Uterine smooth muscle cell (primary cell): ENCODE measurements at places on chromosomes 5 and 9. TPM values are rescaled to one million over a fixed set of nuclear protein-coding genes. Genes with fewer than 3 reads are reported as not detected.

The TTC16 gene
- total RNA-seq: 0.11 TPM in 1 of 2 replicates, not detected in the other

The PIP5K1B gene
- total RNA-seq: under 0.01 TPM in 1 of 2 replicates, not detected in the other

The ARSI gene
- 18.1 and 34.3 TPM in 2 replicates for total RNA-seq

The MLLT3 gene
- total RNA-seq: 37.8 and 38.7 TPM in 2 replicates

The CDO1 gene
- 3.4 and 9.5 TPM in 2 replicates for total RNA-seq

The RGS7BP gene
- not detected in 2 replicates for total RNA-seq

The TPPP gene
- 0.22 and 0.25 TPM in 2 replicates for total RNA-seq

The PRLR gene
- total RNA-seq: 1.2 and 1.7 TPM in 2 replicates

The C5orf58 gene
- total RNA-seq: not detected in 2 replicates

The NXNL2 gene
- 3.3 and 8.5 TPM in 2 replicates for total RNA-seq

The FOXD4L6 gene
- total RNA-seq: 0.11 and 0.12 TPM in 2 replicates

The UAP1L1 gene
- 28.3 and 33.1 TPM in 2 replicates for total RNA-seq

The PCDHB16 gene
- total RNA-seq: 0.12 and 0.33 TPM in 2 replicates

The GFI1B gene
- total RNA-seq: not detected in 2 replicates

The LRRC70 gene
- total RNA-seq: 1.00 and 1.4 TPM in 2 replicates

The SLC28A3 gene
- 0.44 and 0.62 TPM in 2 replicates for total RNA-seq

The SLC34A1 gene
- total RNA-seq: not detected in 2 replicates

The MAMDC2 gene
- 2.4 and 2.5 TPM in 2 replicates for total RNA-seq

The IL13 gene
- total RNA-seq: not detected in 2 replicates

The PCYOX1L gene
- total RNA-seq: 5.4 and 9.7 TPM in 2 replicates

The SLC6A3 gene
- not detected in 2 replicates for total RNA-seq

The SURF4 gene
- 547 and 670 TPM in 2 replicates for total RNA-seq

The GMCL2 gene
- total RNA-seq: not detected in 2 replicates

The LCN15 gene
- total RNA-seq: not detected in 2 replicates

The SPINK4 gene
- total RNA-seq: not detected in 2 replicates

The TRAF2 gene
- total RNA-seq: 9.6 and 16.3 TPM in 2 replicates

The C9orf152 gene
- total RNA-seq: under 0.01 TPM in 1 of 2 replicates, not detected in the other

The CARTPT gene
- not detected in 2 replicates for total RNA-seq

The SNCAIP gene
- 26.2 and 69.9 TPM in 2 replicates for total RNA-seq

The STPG3 gene
- total RNA-seq: not detected in 2 replicates

The LTC4S gene
- total RNA-seq: 0.33 and 0.50 TPM in 2 replicates

The LRRC19 gene
- total RNA-seq: not detected in 2 replicates

The GPRIN1 gene
- 4.4 and 9.8 TPM in 2 replicates for total RNA-seq

The SLC6A7 gene
- under 0.01 TPM in 1 of 2 replicates, not detected in the other for total RNA-seq

The BTNL9 gene
- not detected in 2 replicates for total RNA-seq

The OR1J2 gene
- not detected in 2 replicates for total RNA-seq
